ENCODE measurements at places on chromosomes 6 and 20.

DNA sequence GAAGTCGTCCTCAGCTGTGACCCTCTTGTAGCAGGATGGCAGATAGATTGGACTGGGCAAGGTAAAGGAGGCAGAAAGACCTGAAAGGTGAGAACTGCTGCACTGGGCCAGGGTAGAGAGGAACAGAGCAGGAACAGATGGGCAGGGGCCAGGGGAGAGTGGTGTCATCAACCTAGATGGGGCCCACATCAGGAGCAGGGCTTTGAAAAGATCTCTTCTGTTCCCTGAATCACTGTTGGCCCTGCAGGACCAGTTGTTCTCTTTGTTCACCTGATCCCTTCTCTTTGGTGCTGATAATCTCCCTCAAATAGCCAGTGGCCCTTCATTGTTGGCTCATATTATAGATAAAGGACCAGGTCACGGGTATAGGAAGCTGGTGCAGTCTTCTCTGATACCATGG is 59.9 kb downstream of the DTD1 start:
- DNase-seq = no peak

DNA sequence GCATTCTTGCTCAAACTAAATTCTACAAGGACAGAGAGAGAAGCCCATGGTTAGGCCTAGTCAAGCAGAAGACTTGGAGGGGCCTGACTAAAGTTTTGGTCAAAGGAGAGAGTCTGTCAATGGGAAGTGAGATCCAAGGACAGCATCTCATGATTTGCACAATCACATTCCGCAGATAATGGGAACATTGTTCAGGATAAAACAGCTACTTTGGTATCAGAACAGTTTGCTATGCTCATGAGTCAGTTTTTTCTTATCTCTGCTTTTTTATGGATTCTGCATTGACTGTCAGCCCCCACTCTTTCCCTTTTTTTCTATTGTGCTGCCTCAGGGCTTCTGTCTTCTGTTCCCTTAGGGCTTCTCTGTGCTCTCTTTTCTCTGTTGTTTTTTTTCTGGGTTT is 28.6 kb downstream of the AKAP7 start:
- no peak for DNase-seq

DNA sequence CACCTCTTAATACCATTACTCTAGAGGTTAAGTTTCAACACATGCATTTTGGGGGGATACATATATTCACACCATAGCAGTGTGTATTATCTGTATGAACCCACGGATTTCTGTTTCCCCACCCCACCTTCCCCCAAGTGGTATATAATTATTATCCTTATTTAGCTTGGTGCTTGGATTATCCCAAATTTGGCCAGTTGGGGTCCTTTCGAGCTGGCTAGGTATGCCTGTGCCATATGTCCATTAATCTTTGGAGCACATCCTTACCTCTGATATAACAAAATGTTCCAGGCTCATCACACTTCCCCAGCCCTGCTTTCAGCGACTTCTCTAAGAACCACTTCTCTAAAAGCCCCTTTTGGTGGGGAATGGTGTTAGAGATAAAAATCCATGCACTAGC is 118.7 kb upstream of the MLIP start:
- no peak for DNase-seq

GRCh38 chr6:145891565-145891964 is 72.6 kb downstream of the SHPRH start:
- no peak for DNase-seq

GRCh38 chr6:147434516-147434915 is 74.0 kb upstream of the SAMD5 start:
- DNase-seq = no peak

DNA sequence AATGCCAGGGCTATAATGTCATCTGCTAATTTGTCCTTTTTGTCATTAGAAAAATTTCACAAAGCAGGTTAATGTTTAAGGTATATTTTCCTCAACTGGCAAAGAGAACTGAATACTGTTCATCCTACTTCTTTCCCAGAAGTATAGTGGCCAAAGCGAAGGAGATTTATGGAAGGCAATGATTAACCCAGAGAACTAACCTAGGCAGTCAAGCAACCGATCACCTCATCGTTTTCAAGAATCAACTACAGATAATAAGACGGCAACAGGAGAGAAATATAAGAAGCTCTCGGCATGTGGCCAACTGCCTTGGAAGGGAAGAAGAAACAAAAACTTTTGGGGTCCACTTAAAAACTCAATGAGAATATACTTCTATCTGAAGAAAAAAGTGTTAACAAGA is 38.2 kb downstream of the REV3L start:
- DNase-seq = no peak

GRCh38 chr6:7979831-7980230 is 69.2 kb upstream of the TXNDC5 start:
- DNase-seq = no peak

DNA sequence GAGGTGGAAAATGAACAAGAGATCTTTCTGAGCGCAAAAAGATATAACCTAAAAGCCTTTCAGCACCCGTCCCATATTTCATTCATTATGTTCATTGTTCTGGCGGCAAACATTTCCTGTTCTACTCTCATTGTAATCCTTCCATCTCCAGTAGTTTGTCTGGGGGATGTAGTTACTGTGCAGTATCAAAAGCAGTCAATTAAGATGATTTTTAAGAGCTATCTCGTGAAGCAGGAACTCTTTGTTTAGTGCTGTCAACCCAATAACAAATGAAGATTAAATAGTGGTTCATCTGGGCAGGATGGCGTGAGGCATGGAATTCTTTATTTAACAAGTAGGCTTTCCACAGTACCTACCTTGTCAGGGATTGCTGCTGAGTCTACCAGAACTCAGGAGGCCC is 876.7 kb downstream of the HACE1 start:
- DNase-seq = no peak

- DNase-seq = no peak
Measured at GRCh38 chr6:169579407-169580111, 122.3 kb downstream of the WDR27 start.

- no peak for DNase-seq
Measured at GRCh38 chr6:22035690-22036089, 261.1 kb downstream of the PRL start.

DNA sequence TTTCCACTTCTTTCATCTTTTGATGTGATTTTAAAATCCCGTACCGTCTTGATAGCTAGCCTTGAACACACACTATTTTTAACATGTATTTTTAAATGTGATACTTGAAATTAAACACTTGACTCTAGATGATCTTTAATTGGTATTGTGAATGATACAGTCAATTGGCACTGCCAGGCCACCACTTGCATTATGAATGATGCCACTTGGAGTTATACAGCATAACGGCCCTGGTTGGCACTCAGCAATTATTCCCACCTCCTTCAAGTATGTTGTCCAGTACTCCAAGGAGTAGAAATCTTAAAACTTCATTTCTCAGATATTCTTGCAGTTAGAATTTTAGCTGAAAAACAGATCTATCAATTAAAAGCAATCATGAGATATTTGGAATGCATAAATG is 62.9 kb downstream of the TENT5A start:
- no peak for DNase-seq

GRCh38 chr6:69422020-69422419 is 374.8 kb downstream of the LMBRD1 start:
- no peak for DNase-seq

DNA sequence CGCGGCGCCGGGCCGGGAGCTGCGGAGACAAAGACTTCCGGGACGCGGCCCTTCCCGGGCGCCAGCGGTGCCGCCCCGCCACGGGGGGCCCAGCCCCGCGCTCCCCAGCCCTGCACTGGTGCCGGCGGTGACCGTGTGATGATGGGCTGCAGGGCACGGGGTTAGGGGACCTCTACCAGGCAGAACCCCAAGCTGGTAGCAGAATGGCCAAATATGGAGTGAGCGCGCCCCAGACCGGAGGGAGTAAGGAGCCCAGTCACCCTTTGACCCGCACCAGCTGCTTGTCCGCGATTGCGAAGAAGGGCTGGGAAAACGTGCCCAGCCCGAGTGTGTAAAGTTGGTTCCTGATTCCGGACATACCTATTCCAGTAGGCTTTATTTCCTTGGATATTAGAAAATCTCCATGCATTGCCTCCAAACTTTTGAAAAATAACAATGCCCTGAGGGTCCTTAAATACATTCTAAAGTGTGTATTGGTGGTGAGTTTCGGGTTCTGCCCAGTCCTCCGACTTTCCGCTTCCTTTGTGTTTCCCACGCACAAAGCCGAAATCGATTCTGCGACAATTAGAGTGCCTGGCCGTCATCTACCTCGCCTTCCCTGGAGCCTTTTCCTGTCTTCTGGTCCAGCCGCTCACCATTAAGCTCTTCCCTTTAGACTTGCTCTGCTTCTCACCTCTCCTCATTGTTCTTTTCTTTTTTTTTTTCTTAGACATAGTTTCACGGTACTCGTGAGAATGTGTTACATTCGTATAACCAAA is 1.1 kb downstream of the ABRACL start:
- DNase-seq = peak; percentile 26

- no peak for DNase-seq
Measured at GRCh38 chr6:7818257-7819214, 92.1 kb downstream of the TXNDC5 start.

DNA sequence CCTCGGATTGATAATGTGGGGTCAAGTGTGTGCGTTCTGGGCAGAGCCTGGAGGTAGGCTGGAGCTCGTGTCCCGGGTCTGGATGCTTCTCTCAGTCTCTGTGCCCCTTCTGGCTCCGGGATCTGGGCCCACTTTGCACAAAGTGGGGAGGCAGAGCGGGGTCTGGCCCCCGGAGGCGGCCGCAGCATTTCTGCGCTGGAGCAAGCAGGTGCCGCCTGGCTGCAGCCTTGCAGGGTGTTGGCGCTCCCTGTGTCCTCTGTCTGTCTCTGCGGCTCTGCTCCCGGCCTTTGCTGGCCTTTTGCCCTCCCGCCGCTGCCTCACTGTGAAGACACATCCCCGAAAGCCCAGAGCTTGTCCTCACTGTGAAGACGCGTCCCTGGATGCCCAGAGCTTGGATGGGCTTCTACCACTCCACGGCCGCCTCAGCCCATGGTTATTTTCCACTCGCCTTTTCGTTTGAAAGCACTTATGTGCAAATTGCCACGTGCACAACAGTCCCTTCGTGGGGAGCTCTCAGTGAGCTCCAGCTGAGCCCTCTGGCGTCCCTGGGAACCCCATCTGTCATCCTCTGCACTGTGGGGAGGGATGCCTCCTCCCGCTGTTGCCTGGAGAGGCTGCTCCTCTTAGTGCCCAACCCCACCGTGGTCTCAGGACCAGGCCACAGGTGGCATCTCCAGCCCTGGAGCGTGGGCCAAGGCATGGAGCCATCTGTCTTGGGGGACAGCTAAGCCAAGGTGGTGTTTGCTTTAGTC is 17.4 kb downstream of the SLCO4A1 start:
- DNase-seq = no peak

DNA sequence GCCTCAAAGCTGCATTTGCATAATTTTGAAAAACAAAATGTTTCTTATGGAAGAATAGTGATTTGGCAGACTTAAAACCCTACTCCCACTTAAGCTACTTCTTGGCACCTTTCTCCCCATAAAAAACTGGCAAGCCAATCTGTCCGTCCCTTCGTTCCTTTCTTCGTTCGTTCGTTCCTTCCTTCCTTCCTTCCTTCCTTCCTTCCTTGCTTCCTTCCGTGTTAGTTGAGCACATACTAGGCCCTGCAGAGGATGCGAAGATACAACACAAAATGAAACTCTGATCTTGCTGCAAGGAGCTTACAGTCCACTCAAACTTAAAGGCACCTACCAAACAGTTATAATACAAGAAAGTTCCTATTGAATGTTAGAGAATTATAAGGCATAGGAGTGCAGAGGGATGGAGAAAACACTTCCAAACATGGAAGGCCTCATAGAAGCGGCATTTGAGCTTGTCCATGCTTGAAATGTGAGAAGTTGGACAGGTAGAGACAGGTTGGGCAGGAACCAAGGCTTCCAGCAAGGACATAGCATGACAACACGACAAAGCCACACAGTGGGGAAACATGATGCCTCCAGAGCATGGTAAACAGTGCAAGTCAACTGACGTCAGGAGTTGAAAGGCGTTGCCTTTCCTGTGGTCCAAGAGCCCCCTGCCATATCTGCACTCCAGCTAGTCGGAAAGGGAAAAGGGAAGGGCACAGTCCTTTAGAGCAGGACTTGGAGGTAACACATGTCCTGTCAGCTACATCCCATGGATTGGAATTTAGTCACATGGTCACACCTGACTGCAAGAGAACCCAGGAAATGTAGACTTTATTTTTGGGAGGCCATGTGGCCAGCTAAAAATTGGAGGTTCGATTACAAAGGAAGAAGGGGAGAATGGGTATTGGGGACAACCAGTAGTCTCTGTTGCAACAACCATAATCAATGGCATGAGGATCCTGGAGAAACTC is 7.0 kb downstream of the PNPLA1 start:
- DNase-seq = no peak

DNA sequence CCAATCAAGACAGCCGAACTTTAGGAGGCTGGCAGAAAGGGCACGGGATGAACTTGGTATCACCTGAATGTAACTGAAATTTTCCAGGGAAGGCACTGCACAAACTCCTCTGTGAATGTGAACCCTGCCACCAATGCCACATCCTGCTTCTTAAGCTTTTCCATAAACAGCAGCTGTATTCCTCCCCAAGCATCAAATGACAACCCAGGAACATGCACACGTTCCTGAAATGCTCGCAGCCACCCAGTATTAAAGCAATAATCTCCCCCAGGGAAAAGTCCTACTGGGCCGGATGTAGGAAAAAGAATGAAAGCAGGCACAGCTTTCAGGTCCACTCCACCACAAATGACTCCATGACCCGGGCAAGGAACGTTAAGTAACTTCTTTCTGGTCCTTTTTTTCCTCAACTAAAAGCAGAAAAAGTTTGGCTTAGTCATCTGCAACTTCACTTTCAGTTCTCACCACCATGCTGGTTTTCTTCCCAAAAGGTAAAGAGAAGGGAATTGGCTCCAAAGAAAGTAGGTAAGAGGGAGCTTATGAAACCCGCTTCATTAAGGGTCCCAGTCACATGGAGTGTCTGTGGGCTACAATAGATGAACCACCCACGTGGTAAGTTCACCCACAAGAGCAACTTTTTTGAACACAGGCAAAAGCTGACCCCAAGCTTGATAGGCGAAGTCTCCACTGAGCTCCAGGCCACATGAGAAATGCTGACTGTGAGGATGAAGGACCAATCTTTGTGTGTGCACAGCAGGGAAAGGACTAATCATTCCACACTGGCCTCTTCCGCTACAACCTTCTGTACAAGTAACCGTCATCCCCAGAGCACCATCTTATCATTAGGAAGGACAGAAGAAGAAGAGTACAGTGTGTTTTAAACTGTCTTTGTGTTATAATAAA is 90.1 kb downstream of the HIVEP2 start:
- DNase-seq = no peak

- peak; percentile 58 for DNase-seq
Measured at GRCh38 chr20:25360631-25361286, 29.9 kb downstream of the ABHD12 start.
